ENCODE measurements at places on chromosomes 1 and 21.

GRCh38 chr1:192550922-192551534 is 24.5 kb upstream of the RGS1 start:
- peak overlapping the region; percentile 28 for H3K27ac ChIP-seq
- no peaks in the 10 kb centered on the region for H3K27me3 ChIP-seq
- H3K4me1 ChIP-seq = peaks cover 15% of the 10 kb centered on the region
- no peak for DNase-seq

GRCh38 chr1:51316113-51316845 is 14.1 kb downstream of the TTC39A start:
- no peak overlapping the region for H3K4me3 ChIP-seq
- no peak overlapping the region for H3K27ac ChIP-seq
- peaks cover 10% of the 10 kb centered on the region for H3K4me1 ChIP-seq

DNA sequence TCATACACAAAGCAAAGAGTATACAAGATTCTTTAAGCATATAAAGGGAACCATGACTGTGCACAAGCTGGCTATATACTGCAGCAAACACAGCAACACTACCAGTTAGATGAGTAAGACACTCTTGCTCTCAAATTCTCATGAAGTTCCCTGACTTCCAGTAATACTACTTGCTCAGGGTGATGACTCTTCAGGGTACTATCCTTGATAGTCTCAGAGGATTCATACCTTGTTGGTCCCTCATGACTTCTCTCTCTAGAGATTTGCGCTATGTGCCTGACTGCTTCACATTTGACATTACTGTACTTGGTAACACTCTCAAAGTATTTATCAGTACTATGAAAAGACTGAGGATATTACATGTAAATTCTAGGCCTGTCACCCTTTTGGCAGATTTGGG is 159.8 kb upstream of the ZRANB2 start:
- H3K27ac ChIP-seq = no peak overlapping the region
- H3K4me3 ChIP-seq = no peak overlapping the region
- H3K27me3 ChIP-seq = no peaks in the 10 kb centered on the region
- DNase-seq = no peak

- peaks cover 51% of the 10 kb centered on the region for H3K4me1 ChIP-seq
- peaks cover 8% of the 10 kb centered on the region for H3K36me3 ChIP-seq
- DNase-seq = no peak
- H3K27me3 ChIP-seq = no peaks in the 10 kb centered on the region
- H3K4me3 ChIP-seq = peak overlapping the region; percentile 95
- no peak overlapping the region for H3K27ac ChIP-seq
These were observed 943 bp downstream of the ERRFI1 start for GRCh38 chr1:8025061-8025670.

DNA sequence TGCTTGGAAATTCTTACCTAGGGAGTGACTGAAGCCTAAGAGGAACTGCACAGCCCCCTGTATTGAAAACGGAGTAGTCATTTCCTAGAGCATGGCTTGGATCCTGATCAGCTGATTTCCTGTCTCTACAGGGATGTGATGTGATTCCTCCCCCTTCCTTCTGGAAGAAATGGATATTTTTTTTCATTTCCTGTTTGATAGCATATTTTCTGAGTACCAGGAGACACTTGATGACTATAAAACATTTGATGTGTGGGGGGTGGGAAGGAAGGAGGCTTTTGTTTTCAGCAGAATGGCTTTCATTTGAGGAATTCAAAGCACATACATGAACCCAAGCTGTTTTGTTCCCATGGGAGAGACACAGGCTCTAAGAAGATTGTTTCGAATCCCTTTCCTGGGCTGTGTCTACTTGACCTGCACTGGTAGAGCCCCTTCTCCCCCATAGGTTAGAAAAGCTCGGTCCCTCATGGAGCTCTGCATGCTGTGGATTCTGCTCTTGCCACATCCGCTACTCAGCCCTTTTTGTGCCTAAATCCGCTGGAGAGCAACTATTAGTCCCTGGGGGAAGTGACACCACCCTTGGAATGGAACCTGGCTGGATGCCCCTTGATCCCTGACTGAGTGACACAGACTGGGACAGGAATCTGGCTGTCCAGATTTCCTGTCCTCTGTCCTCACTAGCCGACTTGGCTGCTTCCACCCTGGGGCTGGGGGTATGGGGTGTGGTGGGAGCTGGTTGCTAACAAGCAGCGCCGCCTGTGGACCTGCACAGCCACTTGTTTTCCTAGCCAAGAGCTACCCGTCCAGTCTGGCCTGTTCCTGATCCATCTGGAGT is 71.8 kb upstream of the MACF1 start:
- peak overlapping the region; percentile 55 for H3K27ac ChIP-seq
- H3K4me3 ChIP-seq = no peak overlapping the region
- H3K27me3 ChIP-seq = no peaks in the 10 kb centered on the region
- H3K4me1 ChIP-seq = peaks cover 44% of the 10 kb centered on the region
- DNase-seq = no peak

DNA sequence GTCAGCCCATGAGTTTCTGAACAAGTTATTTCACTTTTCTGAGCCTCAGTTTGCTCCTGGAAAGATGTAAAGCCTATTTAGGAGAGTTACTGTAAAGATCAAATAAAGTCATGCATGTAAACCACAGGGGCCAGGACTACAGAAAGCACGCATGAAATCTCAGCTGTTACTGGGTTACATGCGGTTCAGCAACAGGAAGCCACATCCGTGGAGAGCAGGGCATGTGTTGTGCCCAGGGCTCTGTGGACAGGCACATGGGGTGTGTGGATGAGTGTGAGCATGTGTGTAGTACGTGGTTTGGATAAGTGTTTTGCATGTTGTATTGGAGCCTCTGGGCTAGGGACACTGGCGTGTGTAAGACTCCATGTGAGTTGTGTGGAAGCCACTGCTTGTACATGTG is 2.2 kb upstream of the EPHA2 start:
- no peak for DNase-seq
- peaks cover 20% of the 10 kb centered on the region for H3K36me3 ChIP-seq
- H3K27ac ChIP-seq = no peak overlapping the region
- H3K27me3 ChIP-seq = no peaks in the 10 kb centered on the region
- H3K4me3 ChIP-seq = no peak overlapping the region

GRCh38 chr1:63813829-63814277 is 40.0 kb downstream of the ROR1 start:
- H3K4me1 ChIP-seq = peaks cover 12% of the 10 kb centered on the region
- no peaks in the 10 kb centered on the region for H3K36me3 ChIP-seq
- no peaks in the 10 kb centered on the region for H3K27me3 ChIP-seq
- no peak overlapping the region for H3K4me3 ChIP-seq
- H3K27ac ChIP-seq = peak overlapping the region; percentile 18
- peak; percentile 63 for DNase-seq

DNA sequence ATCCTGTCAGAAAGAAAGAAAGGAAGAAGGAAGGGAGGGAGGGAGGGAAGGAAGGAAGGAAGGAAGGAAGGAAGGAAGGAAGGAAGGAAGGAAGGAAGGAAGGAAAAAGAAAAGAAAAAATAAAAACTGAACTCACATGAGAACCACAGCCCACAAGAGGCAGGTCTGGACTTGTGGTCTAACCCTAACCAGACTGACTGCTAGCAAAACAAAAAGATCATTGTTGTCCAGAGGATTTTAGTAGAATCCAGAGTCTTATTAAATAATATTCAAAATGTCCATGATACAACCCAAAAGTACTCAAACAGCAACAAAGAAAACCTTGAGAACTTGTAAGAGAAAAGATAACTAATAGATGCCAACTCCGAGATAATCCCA is 4.7 kb upstream of the ITGB2 start:
- H3K27me3 ChIP-seq = no peaks in the 10 kb centered on the region
- peaks cover 17% of the 10 kb centered on the region for H3K36me3 ChIP-seq
- DNase-seq = no peak
- no peak overlapping the region for H3K4me3 ChIP-seq
- H3K27ac ChIP-seq = peak overlapping the region; percentile 36

DNA sequence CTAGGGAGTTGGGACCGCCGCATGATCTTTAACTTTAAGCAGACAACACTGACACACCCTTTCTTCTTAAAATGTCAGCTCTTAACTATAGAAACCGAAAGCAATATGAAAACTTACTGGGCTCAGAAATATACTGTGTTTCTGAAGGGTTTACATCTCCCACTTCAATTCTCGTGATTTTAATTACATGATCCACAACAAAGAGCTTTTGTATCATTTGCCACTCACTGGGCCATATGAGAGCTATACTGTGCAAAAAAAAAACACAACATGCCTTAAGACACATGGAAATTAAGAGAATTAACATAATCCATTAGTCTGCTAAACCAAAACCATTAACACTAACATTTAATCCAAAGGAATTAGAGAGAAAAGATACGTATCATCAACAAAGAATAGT is 35.0 kb upstream of the RAP1GAP start:
- H3K4me1 ChIP-seq = peaks cover 3% of the 10 kb centered on the region
- no peak overlapping the region for H3K4me3 ChIP-seq
- no peak for DNase-seq
- H3K27ac ChIP-seq = no peak overlapping the region
- H3K36me3 ChIP-seq = peaks cover 47% of the 10 kb centered on the region

DNA sequence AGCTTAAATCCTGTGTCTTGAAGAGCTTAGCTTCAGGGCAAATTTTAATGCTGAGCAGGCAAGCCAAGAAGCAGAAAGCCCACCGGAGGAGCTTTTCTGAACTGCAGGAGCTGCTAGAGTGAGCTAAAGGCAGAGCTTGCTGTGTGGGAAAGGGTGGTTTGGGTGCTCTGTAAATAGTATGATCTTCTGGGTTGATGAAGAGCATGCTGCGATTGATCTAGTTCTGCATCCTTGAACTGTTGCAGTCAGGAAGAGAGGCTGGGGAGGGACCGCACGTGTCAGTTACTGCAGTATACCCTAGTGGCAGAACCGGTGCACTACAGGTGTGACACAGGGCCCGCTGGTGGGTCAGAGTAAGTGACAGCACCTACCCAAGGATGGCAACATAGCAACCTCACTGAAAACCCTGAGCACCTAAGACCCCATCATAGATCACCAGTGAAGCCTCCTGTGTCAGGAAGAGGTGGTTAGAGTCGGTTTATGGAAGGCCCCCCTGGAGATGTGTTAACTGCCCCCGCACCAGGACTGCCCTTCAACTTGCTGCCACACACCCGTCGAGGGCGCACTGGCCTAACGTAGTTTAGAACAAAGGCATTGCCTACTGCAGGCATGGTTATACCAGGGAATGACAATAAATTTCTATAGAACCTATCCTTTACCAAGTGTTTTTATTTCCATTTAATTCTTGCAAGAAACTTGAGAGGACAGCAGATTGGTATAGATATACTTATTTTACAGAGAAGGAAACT is 146.0 kb upstream of the KIAA0040 start:
- peak; percentile 52 for DNase-seq
- H3K27ac ChIP-seq = no peak overlapping the region
- no peaks in the 10 kb centered on the region for H3K4me1 ChIP-seq
- peaks cover 8% of the 10 kb centered on the region for H3K27me3 ChIP-seq
- no peaks in the 10 kb centered on the region for H3K36me3 ChIP-seq

GRCh38 chr1:51427438-51427837 is 91.6 kb downstream of the EPS15 start:
- no peak overlapping the region for H3K4me3 ChIP-seq
- H3K4me1 ChIP-seq = no peaks in the 10 kb centered on the region
- H3K27me3 ChIP-seq = no peaks in the 10 kb centered on the region
- no peak for DNase-seq

GRCh38 chr1:21816602-21817302 is 4.7 kb downstream of the LDLRAD2 start:
- no peak for DNase-seq
- peaks cover 3% of the 10 kb centered on the region for H3K36me3 ChIP-seq
- no peaks in the 10 kb centered on the region for H3K4me1 ChIP-seq
- no peak overlapping the region for H3K27ac ChIP-seq
- H3K4me3 ChIP-seq = no peak overlapping the region
- no peaks in the 10 kb centered on the region for H3K27me3 ChIP-seq

Data from SJSA1 (cell line).